Skin of body (tissue), 3 donors: ENCODE measurements at places on chromosomes 1 and 21. TPM values are rescaled to one million over a fixed set of nuclear protein-coding genes. Genes with fewer than 3 reads are reported as not detected.

Gene TMEM82
- not detected for total RNA-seq

Gene SMIM12
- total RNA-seq = 8.0 TPM

Gene SH2D5
- total RNA-seq = 0.30 TPM

Gene AADACL4
- total RNA-seq = 0.79 TPM

Gene CELSR2
- 22.4 TPM for total RNA-seq

Gene SYNJ1
- 6.6 TPM for total RNA-seq

Gene BMP8B
- total RNA-seq = 2.0 TPM
